Omental fat pad (tissue), 4 donors: ENCODE measurements at places on chromosomes 7 and 10.

DNA sequence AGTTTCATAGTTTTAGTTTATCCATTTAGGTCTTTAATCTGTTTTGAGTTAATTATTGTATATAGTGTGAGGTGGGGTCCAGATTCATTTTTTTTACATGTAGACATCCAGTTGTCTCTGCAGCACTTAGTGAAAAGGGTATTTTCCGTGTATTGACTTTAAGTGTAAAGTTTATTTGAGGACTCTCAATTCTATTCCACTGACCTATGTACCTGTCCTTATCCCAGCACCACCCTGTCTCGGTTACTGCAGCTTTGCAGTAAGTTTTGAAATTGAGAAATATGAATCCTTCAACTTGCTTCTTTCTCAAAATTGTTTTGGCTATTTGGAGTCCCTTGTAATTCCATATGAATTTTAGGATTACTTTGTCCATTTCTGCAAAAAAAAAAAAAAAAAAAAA is 29.8 kb downstream of the FHIP2A start:
- no peak for DNase-seq

GRCh38 chr10:130427216-130427722 is 291.1 kb downstream of the GLRX3 start:
- DNase-seq = no peak

GRCh38 chr10:70592186-70592735 is 10.3 kb downstream of the PRF1 start:
- DNase-seq = no peak

GRCh38 chr7:90749774-90750173 is 153.7 kb downstream of the CDK14 start:
- DNase-seq = no peak

DNA sequence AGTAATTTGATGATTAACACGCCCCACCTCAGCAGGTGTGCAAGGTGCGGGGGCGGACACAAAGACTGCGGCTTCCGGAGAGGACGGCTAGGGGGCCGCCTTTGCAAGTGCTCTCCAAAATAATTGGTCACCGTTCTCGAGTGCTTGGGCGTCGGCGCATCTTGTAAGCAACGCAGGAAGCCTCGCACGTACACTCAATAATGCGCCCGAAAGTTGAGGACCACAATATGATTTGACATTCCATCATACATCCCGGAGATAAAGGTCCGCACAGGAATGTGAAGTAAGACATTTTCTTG is 114.7 kb downstream of the EBF3 start:
- no peak for DNase-seq

DNA sequence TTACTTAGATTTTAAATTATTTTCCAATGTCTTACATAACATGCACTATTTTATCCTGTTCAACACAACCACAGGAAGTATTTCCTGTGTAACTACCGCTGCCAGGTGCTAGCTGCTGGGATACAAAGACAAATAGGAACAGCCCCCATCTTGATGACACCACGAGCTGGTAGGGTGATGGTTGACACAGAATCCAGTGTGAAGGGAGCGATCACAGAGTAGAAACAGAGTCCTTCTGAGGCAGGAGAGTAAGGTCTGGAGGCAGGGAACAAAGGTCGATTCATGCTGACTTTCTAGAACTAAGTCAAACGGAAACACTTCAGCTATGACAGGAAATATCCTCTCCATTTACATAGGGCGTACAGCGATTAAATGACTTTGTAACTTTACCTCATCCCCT is 232.3 kb downstream of the ADAM12 start:
- no peak for DNase-seq

GRCh38 chr10:110074298-110074697 is 66.5 kb downstream of the ADD3 start:
- DNase-seq = no peak

GRCh38 chr10:5590816-5591215 is 66.1 kb downstream of the CALML3 start:
- no peak for DNase-seq

GRCh38 chr10:3312403-3312940 is 139.9 kb upstream of the PITRM1 start:
- DNase-seq = no peak

DNA sequence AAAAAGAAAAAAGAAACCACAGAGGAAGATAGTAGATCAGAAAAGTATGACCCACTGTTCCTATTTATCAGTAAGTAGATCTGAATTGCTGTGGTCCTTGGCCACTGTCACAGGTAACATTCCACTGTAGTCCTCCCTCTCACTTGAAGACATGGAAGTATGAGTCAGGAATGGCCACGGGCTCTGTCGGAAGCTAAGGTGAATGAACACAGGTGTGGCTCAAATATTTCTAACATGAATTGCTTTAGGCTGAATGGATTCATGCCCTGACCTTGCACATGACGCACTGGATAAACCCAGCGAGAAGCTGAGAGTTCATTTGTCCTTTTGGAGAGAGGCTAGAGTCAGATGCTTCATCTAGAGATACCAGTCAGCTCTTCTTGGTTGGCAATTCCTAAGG is 224.5 kb upstream of the SP8 start:
- no peak for DNase-seq

GRCh38 chr10:132644527-132645246 is 107.1 kb downstream of the INPP5A start:
- DNase-seq = peak; percentile 20

DNA sequence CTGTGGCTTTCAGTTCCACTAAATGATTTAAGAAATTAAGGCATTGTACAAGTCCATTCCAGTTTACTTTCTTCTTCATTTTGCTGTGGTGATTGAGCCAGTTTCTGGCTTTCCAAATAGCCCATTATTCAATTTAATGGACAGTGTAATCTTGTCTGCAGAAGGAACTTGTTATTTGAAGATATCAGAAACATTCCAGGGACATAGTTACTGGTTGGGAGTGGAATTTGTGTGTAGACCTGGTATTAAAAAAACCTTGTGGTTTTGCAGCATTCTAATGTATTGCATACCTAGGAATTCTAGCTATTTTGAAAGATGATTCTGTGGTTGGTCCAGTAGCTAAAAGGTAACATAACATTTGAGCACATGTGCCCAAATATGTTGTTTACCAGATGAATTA is 72.2 kb downstream of the MCU start:
- DNase-seq = no peak

DNA sequence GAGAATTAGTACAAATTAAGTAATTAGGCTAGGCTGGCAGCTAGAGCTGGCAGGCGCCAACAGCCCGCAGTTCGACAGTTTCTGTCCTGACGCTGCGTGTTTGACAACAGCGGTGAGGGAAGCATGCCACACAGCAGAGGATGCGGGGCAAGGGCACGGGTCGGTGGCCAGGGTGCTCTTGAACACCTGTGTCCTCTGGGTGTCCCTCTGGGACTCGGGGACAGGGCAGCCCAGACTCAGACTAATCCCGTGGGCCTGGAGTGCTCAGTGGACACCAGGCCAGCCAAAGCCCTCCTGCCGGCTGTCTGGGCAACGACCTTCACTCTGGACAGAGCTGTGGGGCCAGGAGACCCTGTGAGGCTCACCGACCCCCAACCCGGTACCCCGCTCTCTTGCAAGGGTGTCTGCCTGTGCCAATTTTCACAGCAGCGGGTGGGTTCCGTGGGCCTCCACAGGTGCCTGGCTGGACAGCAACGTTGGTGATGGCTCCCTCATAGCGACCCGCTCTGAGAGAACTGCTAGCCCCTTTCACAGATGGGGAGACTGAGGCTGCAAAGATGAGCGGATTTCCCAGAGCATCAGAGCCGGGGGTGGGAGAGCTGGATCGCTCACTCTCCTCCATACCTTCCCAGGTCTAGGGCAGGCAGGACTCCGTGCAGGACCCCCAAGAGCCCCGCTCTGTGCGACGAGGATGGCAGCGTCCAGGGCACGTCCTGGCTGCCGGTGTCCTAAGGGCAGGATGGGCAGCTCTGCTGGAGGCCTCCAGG is 48.5 kb downstream of the FOXL3 start:
- DNase-seq = no peak

GRCh38 chr10:84574102-84574501 is 245.7 kb downstream of the CCSER2 start:
- DNase-seq = no peak

GRCh38 chr7:74476626-74477025 is 22.9 kb downstream of the GTF2IRD1 start:
- no peak for DNase-seq

GRCh38 chr10:10992072-10992471 is 25.6 kb upstream of the CELF2 start:
- no peak for DNase-seq

DNA sequence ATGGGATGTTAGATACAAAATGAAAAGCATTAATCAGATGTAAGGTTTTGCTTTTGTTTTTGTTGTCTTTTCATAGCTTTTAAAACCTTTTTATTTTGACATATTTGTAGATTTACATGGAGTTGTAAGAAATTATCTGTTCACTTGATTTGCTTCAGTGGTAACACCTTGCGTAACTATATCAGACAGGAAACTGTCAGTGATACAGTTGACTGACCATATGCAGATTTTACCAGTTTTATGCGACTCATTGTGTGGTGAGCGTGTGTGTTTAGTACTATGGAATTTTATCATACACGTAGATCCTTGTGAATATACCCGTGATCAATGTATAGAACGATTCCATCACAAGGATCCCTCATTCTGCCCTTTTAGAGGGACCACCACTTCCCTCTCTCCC is 701.4 kb downstream of the SUGCT start:
- no peak for DNase-seq

DNA sequence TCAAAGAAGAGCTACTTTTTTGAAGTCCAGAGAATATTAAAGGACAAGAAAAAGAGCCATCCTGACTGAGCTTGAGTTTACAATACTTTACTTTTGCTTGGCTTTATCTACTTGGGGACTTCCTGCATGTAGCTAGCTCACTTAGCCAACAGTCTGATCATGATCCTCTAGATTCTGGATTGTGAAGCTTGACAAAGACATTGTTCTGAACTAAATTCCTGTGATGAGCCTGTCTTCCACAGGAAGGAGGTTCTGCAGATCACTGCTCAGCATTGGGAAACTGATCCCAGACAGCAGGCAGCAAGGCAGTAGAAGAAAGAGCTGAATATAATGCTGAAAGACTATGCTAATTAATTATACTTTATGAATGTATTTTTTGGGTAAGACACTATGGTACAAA is 296.4 kb downstream of the DGKB start:
- no peak for DNase-seq

DNA sequence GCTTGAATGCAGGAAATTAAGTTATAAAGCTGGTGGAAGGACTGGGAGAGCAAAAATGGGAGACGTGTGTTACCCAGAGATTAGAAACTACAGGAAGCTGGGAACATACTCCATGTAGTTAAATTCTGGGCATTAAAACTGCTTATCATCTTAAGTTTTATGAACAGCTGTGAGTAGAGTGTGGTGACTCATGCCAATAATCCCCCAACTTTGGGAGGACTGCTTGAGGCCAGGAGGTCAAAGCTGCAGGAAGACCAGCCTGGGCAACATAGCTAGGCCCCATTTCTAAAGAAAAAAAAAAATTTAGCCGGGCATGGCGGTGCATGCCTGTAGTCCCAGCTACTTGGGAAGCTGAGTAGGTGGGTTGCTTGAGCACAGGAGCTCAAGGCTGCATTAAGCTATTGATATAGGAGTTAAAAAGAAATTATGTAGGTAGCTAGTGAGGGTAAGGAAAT is 56.2 kb upstream of the SEPHS1 start:
- no peak for DNase-seq

DNA sequence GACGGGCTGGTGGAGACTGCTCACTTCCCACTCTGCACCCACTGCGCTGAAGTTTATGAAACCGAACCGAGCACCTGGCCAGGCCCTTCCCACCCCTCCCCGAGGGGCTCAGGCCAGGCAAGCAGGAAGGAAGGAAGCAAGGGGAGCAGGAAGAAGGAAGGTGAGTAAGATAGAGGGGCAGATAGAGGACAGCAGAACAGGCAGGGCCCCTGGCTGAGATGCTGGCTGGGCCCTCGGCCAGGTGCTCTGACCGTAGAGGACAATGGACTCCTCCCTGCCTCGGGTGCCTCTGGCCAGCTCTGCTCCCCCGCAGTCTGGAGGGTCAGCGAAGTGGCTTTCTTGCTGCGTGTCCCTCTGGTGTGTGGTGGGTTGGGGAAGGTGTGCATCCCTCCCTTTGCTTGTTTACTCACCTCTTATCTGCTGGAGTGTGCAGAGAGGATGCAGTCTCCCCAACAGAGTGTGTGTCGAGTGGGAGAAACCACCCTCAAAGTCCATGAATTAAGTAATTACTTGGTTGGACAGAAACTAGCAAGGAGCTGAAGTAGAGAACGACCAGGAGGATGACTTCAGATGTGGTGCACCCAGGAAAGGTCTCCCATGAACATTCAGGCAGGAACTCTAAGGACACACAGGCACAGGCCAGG is 82.8 kb upstream of the PPP2R2D start:
- no peak for DNase-seq

GRCh38 chr7:1555813-1556543 is at the start of gene TMEM184A:
TSS of gene TMEM184A (minus strand) at chr7:1556205. CDS start at chr7:1555484, 721 bp downstream.
- no peak for DNase-seq

DNA sequence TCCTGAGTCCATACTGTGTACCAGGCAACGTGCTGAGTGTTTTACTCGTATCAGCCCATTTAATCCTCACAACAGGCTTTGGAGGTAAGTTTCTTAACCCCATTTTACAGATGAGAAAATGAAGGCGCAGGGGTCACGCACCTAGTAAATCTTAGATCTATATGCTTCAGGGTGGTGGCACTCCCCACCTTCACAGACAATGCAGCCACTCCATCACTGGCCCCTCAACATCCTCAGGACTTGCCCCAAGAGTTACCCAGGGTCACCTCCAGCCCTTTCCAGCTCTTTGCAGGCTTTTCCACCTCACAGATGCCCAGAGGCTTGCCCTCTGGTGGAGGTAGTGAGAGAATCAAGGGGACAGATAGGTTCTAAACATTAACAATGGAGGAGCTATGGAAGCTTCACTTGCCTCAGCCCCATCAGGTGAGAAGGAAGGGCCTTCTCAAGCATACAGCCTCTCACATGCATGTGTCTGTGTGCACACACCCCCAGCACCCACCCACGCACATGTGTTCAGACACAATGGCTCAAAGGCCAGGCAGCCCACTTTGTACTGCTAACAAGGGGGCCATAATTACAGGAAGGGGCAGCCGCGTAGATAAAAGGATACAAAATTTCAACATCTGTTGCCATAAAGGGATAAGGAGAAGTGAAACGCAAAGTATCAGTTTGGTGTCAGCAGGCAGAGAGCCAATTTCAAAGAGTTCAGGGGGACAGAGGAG is 29.1 kb downstream of the DPCD start:
- DNase-seq = no peak

GRCh38 chr10:51403521-51403920 is 295.9 kb downstream of the CSTF2T start:
- no peak for DNase-seq

DNA sequence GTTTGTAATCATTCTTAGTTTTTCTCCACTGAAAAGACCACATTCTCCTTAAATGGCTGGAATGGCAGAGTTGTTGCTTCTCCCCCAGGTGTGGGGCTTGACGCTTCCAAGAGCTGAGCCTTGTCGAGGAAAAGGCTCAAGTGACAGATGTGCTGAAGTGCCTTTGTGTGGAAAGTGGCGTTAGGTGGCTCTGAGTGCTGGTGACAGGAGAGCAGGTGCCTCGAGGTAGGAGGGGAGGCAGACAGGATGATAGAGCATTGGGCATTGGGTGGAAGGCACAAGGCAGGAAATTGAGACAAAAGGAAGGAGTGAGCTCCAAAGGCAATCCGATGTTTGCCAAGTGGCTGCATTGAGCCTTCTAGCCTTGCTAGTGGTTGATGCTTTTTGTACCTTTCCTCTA is 6.7 kb downstream of the KIAA1217 start:
- DNase-seq = no peak
